ENCODE measurements at places on chromosomes 16 and 17.
A peak's percentile ranks its signal among the peaks of the same experiment; 100 is the strongest.

- DNase-seq: no peak
Measured at GRCh38 chr16:633336-634050, 2.6 kb downstream of the METTL26 start.

DNA sequence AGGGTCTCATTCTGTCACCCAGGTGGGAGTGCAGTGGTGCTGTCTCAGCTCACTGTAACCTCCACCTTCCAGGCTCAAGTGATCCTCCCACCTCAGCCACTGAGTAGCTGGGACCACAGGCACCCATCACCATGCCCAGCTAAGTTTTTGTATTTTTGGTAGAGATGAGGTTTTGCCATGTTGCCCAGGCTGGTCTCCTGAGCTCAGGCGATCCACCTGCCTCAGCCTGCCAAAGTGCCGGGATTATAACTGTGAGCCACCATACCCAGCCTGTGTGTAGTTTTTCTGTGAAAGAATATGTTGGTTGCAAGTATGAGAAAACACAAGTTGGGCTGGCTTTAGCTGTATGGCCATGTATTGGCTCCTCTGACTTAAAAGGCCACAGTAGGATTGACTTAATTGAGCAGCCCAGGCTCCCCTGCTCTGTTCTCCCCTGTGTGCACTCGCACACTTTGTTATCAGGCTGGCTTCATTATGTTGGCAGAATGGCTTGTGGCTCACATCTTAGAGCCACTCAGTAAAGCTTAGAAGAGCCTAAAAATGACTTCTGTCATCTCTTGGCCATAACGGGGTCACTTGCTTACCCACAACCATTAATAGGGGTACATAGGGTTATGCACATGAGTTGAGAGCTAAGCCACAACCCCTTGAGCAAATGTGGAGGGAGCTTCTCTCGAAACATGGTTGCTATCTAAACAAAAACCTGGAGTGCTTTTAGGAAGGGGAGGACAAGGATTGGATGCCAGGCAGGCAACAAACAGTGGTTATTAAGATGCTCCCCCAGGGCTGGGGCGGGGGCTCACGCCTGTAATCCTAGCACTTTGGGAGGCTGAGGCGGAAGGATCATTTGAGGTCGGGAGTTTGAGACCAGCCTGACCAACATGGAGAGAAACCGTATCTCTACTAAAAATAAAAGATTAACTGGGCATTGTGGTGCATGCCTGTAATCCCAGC is 6.1 kb downstream of the HAPSTR1 start:
- no peak for DNase-seq

GRCh38 chr17:45118691-45119090 is 13.6 kb downstream of the PLCD3 start:
- no peak for DNase-seq

- no peak for DNase-seq
Measured at GRCh38 chr17:34658811-34659560, 79.6 kb downstream of the TMEM132E start.

- no peak for DNase-seq
Measured at GRCh38 chr17:78981010-78981888, 1.5 kb upstream of the LGALS3BP start.

DNA sequence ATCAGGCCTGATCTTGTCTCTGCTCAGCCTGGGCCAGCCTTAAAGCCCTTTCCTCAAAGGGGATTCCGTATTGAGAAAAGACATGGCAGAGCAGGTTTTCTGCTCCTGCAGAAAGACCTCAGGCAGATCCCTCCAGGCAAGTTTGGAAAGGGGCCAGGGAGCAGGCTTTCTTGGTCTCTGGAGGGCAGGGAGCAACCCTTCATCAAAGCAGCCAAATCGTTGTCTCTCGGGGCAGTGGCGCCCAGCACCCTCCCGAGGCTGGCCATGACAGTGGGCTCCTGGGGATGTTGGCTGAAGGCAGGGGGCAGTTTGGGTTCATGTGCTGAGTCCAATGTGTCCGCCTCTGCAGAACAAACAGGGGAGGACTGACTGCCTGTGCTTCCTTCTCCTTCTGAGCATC is 168.4 kb upstream of the WSCD1 start:
- DNase-seq: no peak

GRCh38 chr17:28511858-28512461 is 5.8 kb downstream of the FOXN1 start:
- no peak for DNase-seq

GRCh38 chr17:56793957-56794356 is 39.8 kb downstream of the C17orf67 start:
- DNase-seq: no peak

DNA sequence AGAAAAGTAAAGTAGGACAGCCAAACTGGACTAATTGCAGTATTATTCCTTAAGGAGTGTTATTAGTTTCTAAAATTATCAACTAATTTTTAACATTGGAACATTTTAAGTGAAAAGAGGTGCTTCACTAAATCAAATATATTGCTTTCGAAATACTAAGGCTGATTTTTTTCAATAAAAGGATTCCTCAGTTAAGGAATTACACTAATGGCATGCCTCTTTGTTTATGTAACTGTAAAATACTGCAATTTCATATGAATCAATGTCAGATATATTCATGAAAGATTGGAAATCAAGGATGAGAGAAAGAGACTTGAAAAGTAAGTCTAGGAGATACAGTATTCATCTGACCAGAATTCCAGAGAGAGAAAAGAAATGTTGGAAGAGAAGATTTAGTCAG is 129.8 kb downstream of the TANC2 start:
- DNase-seq: no peak

DNA sequence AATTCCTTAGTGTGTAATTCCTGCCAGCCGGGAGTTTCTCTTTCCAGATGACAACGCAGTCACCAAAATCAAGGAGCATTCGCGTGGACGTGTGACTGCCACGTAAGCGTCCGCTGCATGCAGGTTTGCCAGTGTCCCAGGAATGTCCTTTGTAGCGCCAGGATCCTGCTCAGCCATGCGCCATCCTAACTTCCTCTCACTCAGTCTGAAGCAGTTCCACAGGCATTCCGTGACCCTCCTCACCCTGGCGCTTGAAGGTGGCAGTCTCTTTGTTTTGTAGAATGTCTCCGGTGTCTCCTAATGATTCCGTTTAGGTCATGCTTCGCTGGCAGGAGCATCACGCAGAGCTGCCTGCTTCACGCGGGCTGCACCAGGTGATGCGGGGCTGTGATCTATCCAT is 88.6 kb downstream of the RPTOR start:
- no peak for DNase-seq

GRCh38 chr17:61337290-61337689 is 62.4 kb upstream of the TBX2 start:
- DNase-seq: no peak

- DNase-seq: no peak
Measured at GRCh38 chr17:327971-328370, 24.6 kb downstream of the RPH3AL start.

DNA sequence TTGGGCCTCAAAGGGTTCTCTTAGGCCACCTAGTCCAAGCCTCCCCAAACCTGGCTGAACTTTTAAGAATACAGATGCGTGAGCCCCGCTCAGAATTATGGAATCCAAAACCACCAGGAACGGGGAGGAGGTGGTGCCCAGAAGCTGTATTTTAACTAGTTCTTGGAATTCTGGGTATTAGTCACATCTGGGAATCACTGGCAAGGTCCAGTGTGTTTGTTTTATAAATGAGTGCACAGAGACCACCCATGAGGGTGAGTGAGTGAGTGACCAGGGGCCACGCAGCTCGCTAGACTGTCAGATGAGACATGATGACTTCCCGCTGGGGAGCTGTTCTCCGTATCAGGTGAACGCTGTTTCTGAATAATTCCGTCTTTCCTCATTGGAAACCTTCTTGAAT is 14.2 kb downstream of the KLHL36 start:
- DNase-seq: no peak

DNA sequence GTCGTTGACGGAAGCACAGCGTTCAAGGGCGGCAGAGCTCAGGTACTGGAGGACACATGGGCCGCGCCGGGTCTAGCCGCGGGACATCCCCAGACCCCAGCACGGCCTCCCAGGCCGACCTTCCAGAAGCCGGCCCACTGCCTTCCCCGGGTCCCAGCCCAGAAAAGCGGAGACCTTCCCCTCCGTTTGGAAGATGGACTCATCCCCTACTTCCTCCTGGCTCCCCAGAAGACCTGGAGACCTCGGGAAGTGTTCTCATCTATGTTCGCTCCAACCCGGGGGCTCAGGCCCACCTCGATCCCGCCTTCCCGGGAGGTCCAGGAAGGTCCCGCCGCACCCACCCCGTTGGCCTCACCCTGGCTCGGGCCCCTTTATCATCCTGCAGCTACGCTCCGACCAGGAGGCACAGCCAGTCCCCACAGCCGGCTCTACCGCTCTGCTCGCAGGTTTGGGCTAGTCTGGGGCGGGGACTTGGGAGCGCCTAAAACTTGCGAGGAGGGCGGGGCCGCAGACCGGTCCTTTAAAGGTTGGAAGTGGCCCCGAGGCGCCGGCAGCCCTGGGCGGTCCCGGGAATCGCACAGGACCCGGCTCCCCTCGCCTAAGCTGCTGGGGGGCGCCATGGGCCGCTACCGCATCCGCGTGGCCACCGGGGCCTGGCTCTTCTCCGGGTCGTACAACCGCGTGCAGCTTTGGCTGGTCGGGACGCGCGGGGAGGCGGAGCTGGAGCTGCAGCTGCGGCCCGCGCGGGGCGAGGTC is at the start of gene ALOX12:
ALOX12 (plus strand) TSS at position 550 of the 756 bp plus-strand sequence; CDS start at position 619, 69 bp downstream.
- DNase-seq: no peak

- no peak for DNase-seq
Measured at GRCh38 chr16:49093939-49094338, 187.7 kb downstream of the CBLN1 start.

- no peak for DNase-seq
Measured at GRCh38 chr17:17159571-17159970, 46.6 kb downstream of the PLD6 start.

- DNase-seq: no peak
Measured at GRCh38 chr17:64067657-64068056, 47.2 kb upstream of the ICAM2 start.

- DNase-seq: no peak
Measured at GRCh38 chr16:63737633-63738032, 1384.2 kb downstream of the CDH11 start.

GRCh38 chr17:40290629-40291280 is 3.1 kb downstream of the CDC6 start:
- peak; percentile 84 for DNase-seq

DNA sequence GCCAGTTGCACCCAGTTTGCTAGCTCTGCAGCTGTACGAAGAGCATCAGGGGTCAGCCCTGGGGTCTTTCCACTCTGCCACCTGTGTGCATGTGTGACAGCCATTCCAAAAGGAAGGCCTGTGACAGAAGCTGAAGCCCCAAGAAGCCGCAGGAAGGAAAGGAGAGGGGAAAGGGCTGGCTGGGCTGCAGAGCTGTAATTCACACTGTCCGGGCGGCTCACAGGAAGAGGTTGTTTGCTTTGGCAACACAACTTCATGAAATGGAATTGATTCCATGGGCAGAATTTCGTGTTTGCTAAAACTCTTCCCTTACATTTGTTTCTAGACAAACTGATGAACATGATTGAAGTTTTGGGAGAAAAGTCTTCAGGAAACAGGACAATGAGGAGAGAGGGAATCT is 14.8 kb downstream of the TMEM204 start:
- no peak for DNase-seq

DNA sequence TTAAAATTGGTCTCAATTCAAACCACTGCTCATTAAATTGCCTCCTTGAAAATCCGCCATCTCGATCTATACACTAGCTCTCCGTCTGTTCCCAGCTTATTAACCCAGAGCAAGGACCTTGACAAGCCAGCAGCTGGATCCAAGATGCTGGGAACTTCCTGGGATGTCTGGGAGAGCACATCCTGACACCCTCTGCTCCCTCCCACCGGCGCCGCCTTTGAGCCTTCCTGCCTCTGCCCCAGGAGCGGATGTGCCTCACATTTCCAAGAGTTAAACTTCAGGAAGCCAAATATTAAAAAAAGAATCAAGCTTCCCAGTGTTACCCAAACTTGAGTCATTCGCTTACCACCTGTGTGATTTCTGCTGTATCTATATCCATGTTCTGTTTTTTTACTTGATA is 107.9 kb downstream of the HAPSTR1 start:
- DNase-seq: no peak

DNA sequence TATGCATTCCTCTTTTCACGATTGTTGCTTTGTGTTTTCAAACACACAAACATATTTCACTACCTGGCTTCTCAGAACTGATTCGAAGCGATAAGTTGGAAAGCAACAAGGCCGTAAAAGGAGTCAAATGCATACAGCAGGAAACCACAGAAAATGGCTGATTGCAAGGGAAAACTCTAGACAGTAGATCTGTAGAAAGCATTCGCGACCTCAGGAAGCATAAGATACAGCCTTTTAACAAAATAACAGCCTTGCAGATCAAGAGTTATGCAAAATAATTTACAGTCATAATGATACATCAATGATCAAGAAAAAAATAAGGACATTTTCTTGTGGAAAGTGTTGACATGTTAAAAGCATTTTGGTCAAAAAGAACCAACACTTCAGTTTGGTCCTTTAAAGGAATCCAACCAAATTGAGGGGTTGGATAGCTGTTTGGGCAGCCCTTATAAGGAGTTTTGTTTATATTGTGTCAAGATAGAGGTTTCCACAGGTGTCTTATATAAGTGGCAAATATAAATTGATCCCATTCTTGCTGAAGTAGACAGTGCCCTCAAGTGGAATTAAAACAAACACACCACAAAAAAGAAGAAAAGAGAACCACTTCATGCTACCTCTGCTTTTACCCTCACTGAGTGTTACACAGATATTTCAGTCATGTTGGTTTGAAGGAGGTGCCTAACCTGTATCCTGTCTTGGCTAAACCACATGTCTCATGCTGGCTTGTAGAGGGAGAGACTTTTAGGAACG is 5.5 kb downstream of the CYLD start:
- peak; percentile 13 for DNase-seq

GRCh38 chr16:16041196-16041892 is 91.9 kb downstream of the ABCC1 start:
- no peak for DNase-seq

DNA sequence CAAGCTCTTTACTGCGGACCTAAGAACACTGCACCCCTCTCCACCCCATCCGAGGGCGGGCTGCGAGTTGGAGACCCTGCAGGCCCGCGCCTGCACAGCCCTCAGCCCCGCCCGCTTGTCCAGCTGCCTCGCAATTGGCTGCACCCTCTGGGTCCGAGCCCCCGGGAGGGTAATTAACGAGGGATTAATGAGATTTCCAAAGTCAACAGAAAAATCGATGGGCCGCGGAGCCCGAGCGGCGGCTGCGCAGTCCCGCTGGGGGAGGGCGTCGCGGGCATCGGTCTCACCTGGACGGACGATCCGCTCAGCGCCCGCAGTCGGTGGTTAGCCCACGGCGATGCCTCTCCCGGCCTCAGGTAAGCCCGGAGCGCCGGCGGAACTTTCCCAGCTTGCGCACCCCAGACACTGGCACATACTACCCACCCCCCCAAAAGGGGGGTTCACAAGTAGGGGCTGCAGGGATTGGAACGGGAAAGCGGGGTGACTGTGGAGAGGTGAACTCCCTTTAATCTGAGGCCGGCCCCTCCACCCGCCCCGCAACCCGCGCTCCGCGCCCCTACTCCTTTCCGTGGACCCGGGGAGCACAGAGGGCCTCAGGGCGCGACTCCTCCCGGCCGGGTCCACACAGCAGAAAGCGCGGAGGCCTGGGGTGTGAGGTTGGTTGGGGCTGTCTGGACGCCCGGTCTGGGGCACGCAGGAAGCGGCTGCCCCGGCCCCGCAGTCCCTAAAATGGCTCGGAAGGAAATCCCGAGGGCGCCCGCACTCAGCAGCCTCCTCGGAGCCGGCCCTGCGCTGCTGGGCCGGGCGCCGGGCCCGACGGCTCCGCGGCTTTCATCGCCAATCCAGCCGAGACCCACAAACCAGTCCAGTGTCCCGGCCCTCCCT is at the start of gene OTOP3:
OTOP3 (plus strand) TSS at position 314 of the 885 bp plus-strand sequence; CDS start at position 338, 24 bp downstream.
- DNase-seq: no peak
